ENCODE measurements at places on chromosomes 11 and 22.
A peak's percentile ranks its signal among the peaks of the same experiment; 100 is the strongest.

DNA sequence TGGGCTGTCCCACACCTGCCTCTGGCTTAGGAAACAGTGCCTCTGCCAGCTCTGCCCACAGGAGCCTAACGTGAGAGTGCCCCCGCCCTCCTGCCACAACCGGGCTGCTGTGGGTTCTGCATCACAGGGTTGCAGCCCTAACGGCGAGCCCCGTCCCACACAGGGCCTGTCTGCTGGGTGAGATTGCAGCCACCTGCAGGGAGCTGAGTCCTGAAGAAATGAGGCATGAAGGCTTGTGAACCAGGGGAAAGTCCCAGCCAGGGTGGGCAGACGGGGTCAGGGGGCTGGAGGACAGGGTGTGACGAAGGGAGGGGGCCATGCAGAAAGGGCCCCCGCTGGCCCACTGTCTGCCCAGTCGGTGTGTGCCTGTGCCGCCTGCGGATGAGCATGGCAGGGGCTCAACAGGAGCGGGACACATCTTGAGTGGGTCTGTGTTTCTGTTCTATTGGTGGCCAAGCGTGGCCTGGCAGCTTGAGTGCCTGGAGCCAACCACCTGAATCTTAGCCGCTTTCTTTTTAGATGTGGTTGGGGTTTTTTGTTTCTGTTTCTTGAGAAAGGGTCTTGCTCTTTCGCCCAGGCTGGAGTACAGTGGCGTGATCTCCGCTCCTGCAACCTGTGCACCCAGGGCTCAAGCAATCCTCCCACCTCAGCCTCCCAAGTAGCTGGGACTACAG is 38.9 kb downstream of the CTTN start:
- no peak for DNase-seq

- DNase-seq = no peak
Measured at GRCh38 chr11:134633276-134633675, 221.2 kb upstream of the B3GAT1 start.

DNA sequence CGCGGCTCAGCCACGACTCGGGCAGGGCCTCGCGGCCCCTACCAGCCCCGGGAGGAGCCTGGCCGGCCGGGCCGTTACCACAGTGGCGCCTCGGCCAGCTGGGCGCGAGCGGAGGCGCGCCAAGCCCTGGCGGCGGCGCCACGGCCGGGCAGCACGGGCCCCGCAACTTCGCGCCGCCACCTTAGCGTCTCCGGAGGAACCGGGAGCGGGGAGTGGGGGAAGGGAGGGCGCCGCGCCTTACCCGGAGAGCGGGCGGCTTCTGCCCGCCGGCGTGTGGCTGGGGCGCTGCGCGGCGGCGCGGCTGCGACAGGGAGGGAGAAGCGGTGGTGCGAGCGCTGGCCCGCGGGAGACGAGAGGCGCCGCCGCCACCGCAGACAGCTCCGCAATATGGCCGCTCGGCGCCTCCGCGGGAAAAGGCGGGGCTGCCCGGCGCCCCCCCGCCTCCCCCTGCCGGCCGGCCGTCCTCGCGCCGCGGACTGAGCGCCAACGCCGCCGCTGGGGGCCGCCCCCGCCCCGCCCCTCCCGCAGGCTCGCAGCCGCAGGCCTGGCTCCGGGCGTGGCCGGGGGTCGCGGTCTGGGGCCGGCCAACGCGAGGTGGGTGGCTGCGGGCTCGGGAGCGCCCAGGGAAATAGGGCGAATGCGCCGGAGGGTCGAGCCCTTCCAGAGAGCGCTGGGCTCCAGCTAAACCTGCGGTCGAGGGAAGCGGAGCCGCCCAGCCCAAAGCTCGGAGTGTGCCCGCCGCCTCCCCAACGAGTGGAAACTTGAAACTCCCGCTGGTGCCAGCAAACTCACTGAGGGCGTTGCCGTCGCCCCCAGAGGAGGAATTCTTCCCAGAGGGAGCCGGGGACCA is at the start of gene RDX:
Gene RDX, minus strand, starts transcription at position 389 of the 850 bp plus-strand sequence. CDS start 16,922 bp downstream, outside the sequence.
- DNase-seq = peak; percentile 86

GRCh38 chr11:47144541-47144940 is 32.1 kb downstream of the ARFGAP2 start:
- DNase-seq = no peak

- DNase-seq = no peak
Measured at GRCh38 chr22:49235463-49236300, 592.0 kb downstream of the BRD1 start.

GRCh38 chr22:22031183-22031945 is 48.8 kb upstream of the TOP3B start:
- no peak for DNase-seq

DNA sequence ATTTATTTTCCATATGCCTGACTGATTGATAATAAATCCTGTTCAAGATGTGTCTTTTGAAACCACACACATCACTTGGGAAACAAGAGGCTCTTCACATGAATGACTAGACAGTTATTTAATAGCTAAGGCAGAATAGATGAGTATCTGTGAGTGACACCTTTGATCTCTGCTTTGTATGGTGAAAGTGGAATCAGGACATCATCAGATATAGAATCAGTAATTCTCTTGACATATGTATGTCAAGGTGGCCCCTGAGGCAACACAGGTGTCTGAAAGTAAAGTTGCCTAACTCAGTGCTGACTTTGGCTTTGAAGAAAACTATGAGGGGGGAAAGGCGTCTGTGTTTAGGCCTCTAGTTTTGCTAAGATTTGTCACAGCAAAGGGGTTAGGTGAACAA is 11.5 kb upstream of the CASP4 start:
- no peak for DNase-seq

GRCh38 chr11:2901854-2902783 is 16.5 kb upstream of the CDKN1C start:
- peak; percentile 90 for DNase-seq

DNA sequence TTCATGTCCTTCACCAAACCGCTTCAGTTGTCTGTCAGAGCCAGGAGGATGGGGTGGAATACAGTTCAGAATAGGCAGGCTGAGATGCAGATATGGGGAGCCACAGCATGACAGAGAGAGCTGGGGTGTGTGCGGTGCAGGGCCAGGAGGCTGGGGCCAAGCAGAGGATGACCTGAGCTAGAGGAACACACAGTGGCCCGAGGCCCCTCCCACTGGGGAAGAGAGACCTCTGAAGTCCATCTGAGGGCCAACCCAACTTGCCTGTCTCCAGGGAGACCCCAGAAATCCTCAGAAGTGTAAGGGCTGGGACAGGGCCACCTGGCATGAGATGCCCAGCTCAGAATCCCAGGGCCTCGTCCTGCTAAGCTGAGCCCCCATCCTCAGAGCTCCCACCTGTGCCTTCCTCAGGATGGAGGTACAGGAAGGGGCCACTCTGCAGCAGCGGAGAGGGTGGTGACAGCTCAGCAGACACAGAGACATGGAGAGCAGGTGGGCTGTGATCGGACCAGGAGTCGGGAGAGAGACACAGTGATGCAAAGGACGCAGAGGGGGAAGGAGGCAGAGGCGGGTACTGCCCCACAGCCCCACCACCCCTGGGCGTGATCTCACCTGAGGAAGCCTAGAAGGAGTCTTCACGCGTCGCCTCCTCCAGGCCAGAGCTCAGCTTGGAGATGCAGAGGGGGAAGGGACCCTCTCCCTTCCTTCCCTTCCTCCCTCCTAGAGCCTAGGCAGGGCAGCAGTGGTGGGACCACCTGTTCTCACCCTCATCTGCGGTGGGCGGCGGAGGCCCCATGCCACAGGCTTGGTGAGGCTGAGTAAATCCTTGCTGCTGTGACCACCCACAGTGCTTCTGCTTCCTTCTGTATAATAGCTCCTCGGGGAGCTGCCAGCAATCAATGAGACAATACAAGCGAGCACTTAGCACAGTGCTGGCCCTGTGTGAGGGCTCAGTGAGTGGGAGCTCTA is 9.1 kb upstream of the TUB start:
- DNase-seq = no peak

GRCh38 chr11:17898782-17899181 is 114.1 kb downstream of the SERGEF start:
- DNase-seq = no peak

DNA sequence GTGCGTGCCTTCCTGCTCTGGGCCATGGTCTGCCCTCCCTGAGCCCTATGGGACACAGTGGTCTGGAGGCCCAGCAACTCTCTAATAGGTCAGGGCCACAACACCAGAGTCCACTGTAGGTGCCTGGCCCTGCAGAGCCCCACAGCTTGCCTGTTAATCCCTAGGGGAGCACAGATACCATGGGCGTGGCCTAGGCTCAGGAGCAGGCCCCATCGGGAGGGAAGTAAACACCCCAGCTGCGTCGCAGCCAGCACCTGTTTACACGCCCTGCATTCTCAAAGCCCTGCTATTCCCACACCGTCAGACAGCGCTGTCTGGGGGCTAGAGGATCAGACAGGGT is 2.5 kb downstream of the KCTD17 start:
- peak; percentile 27 for DNase-seq

DNA sequence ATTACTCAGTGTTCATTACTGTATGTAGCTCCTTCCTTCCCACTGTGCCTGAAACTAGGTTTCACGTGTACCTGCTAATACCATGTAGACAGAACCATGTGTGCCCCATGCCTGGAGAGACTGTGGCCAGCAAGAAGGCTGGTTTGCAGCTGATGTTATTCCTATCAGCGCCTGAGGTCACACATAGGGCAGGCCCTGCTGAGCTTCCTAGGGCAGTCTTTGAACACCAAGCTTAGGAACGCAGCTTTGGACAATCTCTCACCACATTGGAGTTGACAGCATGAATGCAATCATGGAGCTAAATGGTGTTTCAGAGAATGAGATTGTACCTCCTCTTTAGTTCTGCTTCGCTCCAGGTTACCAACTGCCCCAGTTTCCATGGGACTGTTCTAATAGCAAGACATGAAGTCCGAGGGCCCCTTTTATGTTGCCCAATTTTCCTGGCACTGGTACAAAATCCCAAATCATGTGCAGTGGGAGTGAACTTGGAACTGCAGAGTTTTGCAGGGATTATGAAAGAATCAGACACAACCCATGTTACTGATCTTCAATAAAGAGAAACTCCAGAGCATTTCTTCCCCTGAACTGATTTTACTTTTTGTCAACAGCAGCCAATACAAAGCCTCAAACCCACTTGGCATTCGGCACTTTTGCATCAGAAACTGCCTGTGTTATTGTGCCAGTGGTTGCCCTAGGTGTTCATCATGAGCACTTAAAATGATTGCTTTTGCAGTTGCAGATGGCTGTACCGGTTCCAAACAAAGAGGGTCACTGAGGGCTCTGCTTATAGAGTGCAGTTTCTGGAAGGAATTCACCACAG is 154.2 kb upstream of the TTC12 start:
- DNase-seq = no peak
